ENCODE measurements at places on chromosomes 16 and 17.

DNA sequence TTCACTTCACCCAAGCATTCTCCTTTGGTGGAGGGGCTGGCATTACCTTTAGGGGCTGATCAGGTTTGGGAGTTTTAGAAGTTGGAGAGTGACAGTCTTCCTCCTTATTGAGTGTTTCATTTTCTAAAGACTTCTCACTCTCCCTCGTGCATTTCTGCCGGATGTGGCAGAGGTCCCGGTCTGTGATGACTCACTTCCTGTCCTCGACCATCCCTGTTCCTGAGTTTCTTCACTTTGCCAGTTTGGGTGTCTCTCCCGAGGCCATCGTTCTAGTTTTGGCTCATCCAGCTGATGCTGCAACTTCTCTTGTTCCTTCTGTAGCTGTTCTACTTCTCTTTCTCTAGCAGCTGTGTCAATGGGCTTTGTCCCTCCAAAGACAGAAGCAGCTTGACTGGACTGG lies 104.3 kb downstream of the PHKB start:
- DNase-seq: peak; percentile 81

- no peak for DNase-seq
These were observed 13.6 kb upstream of the CCL22 start for GRCh38 chr16:57345021-57345420.

DNA sequence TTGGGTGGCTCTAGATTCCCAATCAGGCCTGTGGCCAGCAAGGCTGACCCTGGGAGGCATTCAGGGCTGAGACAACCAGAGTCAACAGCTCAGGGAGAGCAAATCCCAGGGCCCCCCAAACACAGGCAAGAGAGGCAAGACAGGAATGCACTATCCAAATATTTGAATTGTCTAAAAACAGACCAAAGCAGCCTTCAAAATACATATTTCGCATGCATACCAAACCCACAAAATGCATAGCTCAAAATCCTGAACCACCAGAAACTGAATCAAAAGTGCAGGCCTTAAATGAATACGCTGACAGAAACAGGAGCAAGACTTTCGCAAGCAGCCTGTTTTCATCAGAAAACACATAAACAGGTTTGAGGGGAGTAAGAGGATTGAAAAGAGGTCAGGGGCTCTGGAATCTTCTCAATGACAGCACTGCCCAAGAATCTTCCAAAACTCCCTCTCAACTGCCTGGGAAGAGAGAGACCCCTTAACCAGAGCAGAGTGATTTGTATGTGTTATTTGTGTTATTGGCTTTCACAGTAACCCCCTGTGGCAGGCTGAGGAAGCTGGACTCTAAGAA lies 213.6 kb upstream of the CDH5 start:
- no peak for DNase-seq

DNA sequence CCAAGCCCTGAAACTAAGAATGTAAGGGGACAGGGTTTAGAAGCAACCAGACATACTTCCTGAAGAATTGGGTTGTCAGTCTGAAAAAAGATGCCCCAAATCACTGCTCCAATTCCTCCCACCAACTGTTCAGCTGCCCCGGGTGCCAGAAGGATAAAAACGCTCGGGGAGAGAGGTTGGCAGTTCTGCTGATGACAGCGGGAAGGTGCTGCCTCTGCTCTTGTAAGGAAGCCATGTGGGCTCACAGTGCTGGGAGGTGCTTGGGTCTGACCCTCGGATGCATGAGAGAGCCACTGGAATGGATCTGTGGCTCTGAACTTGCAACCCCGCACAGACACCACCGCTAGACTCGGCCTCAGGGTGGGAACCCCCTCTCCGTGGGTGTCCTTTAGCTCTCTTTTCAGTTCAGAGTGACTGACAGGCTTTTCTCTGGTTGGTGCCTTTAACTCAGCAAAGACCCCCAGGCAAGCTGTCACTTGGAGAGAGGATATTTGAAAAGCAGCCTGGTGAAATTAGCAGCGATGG lies 364.8 kb upstream of the RBFOX1 start:
- no peak for DNase-seq

DNA sequence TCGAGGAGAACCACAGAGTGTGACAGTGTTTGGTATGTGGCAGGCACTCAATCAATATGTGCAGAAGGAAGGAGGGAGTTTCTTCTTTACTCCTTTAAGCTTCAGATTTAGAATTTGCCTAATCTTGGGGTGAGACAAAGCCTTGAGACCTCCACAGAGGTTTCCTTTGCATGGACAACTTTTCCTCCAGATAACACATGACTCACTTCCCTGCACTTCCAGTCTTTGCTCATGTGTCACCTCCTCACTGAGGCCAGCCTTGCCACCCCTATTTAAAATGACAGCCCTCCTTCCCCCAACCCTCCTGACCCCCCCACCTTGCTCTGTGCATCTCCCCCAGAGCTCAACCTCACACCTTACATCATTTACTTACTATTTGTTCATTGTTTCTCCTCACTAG lies 17.4 kb upstream of the NOS2 start:
- no peak for DNase-seq

Measured in right atrium auricular region (tissue), 2 donors.